Subcutaneous preadipocyte (primary cell): ENCODE measurements at places on chromosomes 5 and 9. TPM values are rescaled to one million over a fixed set of nuclear protein-coding genes. Genes with fewer than 3 reads are reported as not detected.

The NME5 gene
- total RNA-seq, result 1.2 and 3.3 TPM in 2 replicates

The CNTNAP3B gene
- not detected in 2 replicates for total RNA-seq

The ASPN gene
- 0.78 and 3.3 TPM in 2 replicates for total RNA-seq

The RHOBTB3 gene
- total RNA-seq, result 71.9 and 77.9 TPM in 2 replicates

The NR2F1 gene
- total RNA-seq, result 4.8 and 5.9 TPM in 2 replicates

The FOXI1 gene
- total RNA-seq, result not detected in 2 replicates

The CCDC171 gene
- total RNA-seq, result 2.7 and 2.9 TPM in 2 replicates

The ADGRD2 gene
- not detected in 2 replicates for total RNA-seq
